ENCODE measurements at places on chromosomes 1 and 21. TPM values are rescaled to one million over a fixed set of nuclear protein-coding genes. Genes with fewer than 3 reads are reported as not detected.
A peak's percentile ranks its signal among the peaks of the same experiment; 100 is the strongest.

DNA sequence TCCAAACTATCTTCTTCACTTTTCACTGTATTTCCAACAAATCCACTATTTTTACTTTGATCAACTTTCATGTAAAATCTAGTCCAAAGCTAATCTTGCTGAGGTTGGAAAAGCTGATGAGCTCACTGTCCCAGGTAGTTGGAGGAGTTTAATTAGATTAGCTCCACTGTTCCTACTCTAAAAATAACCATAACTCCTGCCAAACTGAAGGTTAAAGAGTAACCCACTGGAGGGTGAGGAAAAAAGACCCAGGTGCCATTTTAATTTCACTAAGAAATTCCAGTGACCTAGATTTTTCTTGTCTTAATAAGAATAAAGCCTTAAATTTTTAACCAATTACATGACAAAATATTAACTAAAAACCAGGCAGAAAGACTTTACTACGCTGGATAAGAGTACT lies 15.3 kb downstream of the DCAF8 start:
- no peak for DNase-seq

DNA sequence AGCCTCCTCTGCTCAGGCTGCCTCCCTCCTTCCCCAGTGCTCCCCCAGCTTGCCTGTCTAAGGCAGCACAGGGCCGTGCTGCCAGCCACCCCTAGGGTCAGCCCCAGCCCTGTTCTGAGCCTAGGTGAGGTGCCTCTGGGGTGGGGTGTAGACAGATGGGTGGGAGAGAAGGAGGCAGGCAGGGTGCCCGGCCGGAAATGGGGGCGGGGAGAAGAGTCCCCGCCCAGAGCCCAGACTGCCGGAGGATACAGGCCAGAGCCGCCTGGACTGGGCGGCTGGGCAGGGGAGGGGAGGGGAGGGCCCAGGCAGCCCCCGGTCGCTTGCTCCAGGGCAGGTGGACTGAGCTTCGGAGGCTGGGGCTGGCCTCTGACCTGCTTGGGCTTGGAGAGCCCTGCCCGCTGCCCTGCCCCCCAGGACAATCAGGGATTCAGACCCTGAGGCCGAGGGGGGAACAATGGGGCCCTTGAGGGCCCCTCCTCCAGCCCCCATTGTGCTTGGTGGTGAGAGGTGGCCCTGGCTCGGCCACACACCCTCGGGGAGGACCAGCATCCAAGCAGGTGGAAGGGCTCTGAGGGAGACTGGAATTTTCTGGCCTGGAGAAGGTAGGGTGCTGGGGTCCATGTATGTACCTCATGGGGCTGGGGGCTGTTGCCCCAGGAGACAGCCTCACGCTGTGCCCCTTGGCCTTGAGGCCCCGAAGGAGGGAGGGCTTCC lies at the start of gene GJC2:
GJC2 (plus strand) TSS at position 525 of the 714 bp plus-strand sequence. CDS start 7,829 bp downstream, outside the sequence.
- DNase-seq = peak; percentile 36

GRCh38 chr21:26539566-26539965 lies 33.5 kb downstream of the CYYR1 start:
- no peak for DNase-seq

- DNase-seq = no peak
Measured at GRCh38 chr1:218525031-218525430, 179.9 kb downstream of the TGFB2 start.

DNA sequence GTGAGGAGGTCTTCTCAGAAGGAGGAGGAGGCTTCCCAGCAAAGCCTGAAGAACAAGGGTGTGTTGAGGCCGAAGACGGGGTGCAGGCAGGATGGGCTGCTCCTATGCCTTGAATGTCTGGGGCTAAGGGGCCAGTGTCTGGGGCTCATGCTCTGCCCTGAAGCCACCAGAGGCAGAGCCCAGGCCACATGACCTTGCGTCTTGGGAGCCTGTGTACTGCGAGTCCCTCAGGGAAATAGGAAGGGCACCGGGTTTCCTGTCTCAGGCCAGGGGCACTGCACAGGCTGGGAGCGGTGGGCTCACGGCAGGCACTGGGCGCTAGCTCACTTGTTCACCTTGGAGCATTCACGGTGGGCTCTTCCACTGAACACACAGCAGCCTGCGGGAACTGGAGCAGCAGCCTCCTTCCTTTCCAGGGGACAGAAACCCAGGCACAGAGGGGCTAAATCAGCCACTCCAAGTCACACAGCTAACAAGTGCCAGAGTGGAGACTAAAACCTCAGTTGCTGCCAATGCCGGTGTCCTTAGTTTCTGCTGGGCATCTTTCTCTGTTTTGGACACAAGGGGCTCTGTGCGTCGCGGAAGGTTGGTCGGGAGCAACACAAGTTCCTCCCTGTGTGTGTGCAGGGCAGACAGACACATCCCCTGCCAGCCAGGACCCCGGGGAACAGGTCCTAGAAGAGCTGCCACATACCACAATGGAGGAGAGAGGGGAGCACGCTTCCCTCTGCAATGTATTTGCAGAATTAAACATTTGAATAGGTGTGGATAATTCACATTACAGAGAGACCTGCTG lies 104.8 kb upstream of the C1orf174 start:
- no peak for DNase-seq

- peak; percentile 4 for DNase-seq
Measured at GRCh38 chr1:106498238-106498637, 558.2 kb upstream of the PRMT6 start.

Gene KIAA1614
- 8.6 TPM for total RNA-seq

Gene PLEKHO1
- 24.8 TPM for total RNA-seq

All from GM23248 (cell line).